ENCODE measurements at places on chromosomes 6 and 20.
A peak's percentile ranks its signal among the peaks of the same experiment; 100 is the strongest.

GRCh38 chr6:111674413-111674812 is 68.7 kb upstream of the TRAF3IP2 start:
- H3K36me3 ChIP-seq: peaks cover 73% of the 10 kb centered on the region
- peaks cover 6% of the 10 kb centered on the region for H3K4me1 ChIP-seq
- no peaks in the 10 kb centered on the region for H3K27me3 ChIP-seq
- no peak overlapping the region for H3K4me3 ChIP-seq

GRCh38 chr6:13252790-13253189 is 75.5 kb downstream of the TBC1D7 start:
- no peak for DNase-seq
- H3K27me3 ChIP-seq: no peaks in the 10 kb centered on the region
- no peaks in the 10 kb centered on the region for H3K36me3 ChIP-seq
- no peak overlapping the region for H3K4me3 ChIP-seq
- no peaks in the 10 kb centered on the region for H3K4me1 ChIP-seq

DNA sequence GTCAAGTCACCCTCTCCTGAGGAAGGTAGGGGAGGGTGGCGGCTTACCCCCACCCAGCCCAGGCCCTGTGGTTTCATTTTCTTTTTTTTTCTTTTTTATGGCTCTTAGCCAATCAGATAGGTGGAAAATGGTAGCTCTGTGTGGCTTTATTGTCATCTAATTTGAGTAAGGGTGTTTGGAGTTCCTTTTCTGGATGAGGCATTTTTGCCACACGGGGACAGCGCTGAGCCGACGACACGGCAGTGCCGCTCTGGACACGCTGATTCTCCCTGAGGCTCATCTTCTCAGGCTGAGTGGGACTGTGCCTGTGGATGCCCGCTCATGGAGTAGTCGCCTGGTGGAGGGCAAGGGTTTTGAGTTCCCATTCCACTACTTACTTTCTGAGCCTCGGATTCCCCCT is 37.6 kb upstream of the ANGPT4 start:
- no peak overlapping the region for H3K4me3 ChIP-seq
- H3K36me3 ChIP-seq: no peaks in the 10 kb centered on the region
- H3K27me3 ChIP-seq: peaks cover 6% of the 10 kb centered on the region
- no peak for DNase-seq
- H3K4me1 ChIP-seq: no peaks in the 10 kb centered on the region

DNA sequence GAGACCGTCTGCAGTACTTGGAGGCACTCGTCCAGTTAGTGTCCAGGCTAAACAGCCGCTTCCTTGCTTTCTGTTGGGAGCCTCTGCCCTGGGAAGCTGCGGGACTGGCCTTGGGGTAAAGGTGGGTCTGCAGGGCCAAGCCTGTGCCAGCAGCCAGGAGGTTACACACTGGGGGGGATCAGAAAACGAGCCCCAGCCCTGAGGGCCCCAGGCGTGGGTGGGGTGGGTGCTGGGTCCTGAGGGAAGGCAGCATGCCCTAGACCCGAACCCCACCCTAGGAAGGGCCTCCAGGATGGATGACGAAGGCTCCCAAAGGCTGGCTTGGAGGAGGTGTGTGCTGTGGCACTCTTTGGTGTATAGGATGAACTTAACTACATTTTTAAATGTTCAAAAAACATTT is 335.2 kb downstream of the ZFAND3 start:
- H3K4me1 ChIP-seq: no peaks in the 10 kb centered on the region
- no peaks in the 10 kb centered on the region for H3K27me3 ChIP-seq
- DNase-seq: no peak
- H3K27ac ChIP-seq: no peak overlapping the region

GRCh38 chr20:32536851-32537656 is 48.1 kb downstream of the NOL4L start:
- DNase-seq: peak; percentile 58
- H3K4me1 ChIP-seq: peaks cover 87% of the 10 kb centered on the region
- peak overlapping the region; percentile 57 for H3K4me3 ChIP-seq
- H3K27ac ChIP-seq: peak overlapping the region; percentile 95
- H3K27me3 ChIP-seq: no peaks in the 10 kb centered on the region
- no peaks in the 10 kb centered on the region for H3K36me3 ChIP-seq

DNA sequence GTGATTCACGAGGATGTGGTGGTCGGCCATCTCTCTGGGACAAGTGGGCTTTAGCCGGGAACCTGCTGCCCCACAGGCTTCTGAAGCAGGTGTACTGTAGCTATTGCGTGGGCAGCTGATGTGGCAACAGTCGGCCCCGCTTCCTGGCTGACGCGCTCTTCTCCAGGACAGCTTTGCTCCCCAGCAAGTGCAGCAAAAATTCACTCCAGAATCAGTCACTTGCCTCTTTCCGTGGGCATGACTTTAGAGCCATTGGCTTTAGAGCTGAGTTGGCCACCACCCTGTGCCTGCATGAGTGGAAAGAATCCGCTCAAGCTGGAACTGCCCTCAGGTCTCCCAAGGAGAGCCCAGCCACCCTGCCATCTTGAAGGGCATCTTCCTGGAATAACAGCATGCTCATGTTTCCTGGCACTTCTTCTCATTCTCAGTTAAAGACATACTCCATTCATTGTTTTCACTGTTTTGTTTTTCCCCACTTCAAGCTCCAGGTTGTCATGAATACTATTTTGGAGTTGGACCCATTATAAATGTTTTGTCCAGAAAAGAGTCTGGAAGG is 178.3 kb downstream of the ZDHHC14 start:
- no peaks in the 10 kb centered on the region for H3K27me3 ChIP-seq
- H3K27ac ChIP-seq: no peak overlapping the region
- H3K4me1 ChIP-seq: no peaks in the 10 kb centered on the region
- H3K4me3 ChIP-seq: no peak overlapping the region
- no peak for DNase-seq
- no peaks in the 10 kb centered on the region for H3K36me3 ChIP-seq

- H3K27ac ChIP-seq: no peak overlapping the region
- DNase-seq: no peak
- no peaks in the 10 kb centered on the region for H3K27me3 ChIP-seq
Measured at GRCh38 chr6:164897523-164898235, 411.7 kb downstream of the C6orf118 start.

DNA sequence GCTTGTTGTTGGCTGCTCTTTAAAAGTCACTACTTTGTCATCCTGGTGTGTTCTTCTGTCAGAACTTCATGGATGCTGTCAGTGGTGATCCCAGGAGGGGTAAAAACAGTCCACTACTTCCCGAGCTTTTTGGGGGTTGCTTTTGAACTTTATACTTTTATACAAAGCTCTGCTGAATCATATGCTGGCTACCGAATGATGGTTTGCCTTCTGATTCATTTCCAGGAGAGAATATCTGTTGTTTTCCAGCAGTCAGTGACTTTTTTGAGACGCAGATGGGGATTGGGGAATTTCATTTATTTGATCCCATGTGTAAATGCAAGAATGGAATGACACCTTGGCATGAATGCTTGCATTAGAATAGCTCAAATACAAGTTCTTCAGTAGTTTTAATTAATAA is 32.7 kb upstream of the COL10A1 start:
- no peaks in the 10 kb centered on the region for H3K27me3 ChIP-seq
- DNase-seq: no peak
- H3K27ac ChIP-seq: no peak overlapping the region
- no peaks in the 10 kb centered on the region for H3K4me1 ChIP-seq
- no peaks in the 10 kb centered on the region for H3K36me3 ChIP-seq
- no peak overlapping the region for H3K4me3 ChIP-seq

- DNase-seq: no peak
- no peaks in the 10 kb centered on the region for H3K36me3 ChIP-seq
- H3K4me1 ChIP-seq: peaks cover 13% of the 10 kb centered on the region
- H3K27ac ChIP-seq: no peak overlapping the region
Measured at GRCh38 chr6:134289204-134289575, 28.7 kb downstream of the SGK1 start.

- no peak for DNase-seq
- H3K27ac ChIP-seq: no peak overlapping the region
- H3K4me1 ChIP-seq: no peaks in the 10 kb centered on the region
Measured at GRCh38 chr6:125871365-125871764, 80.6 kb downstream of the NCOA7 start.

DNA sequence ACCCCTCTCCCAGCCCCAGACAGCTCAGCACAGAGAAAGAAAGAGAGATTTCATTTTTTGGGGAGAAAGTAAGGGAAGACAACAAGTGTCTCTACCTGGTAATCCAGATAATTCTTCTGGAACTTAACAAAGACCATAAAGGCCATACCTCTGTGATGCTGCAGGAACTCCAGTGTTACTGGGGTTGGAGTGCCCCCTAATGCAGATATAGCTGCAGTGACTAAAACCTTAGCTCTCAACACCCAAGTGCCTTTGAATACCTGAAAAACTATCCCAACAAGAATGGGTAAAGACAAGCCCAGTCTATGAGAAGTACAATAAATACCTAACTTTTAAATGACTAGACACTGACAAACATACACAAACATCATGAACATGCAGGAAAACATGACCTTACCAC is 365.3 kb upstream of the PTCHD4 start:
- H3K4me3 ChIP-seq: no peak overlapping the region
- H3K27ac ChIP-seq: no peak overlapping the region
- no peaks in the 10 kb centered on the region for H3K36me3 ChIP-seq
- no peaks in the 10 kb centered on the region for H3K27me3 ChIP-seq
- no peak for DNase-seq
- no peaks in the 10 kb centered on the region for H3K4me1 ChIP-seq

GRCh38 chr6:115613488-115613887 is 447.2 kb downstream of the FRK start:
- no peak for DNase-seq
- no peaks in the 10 kb centered on the region for H3K4me1 ChIP-seq
- H3K27ac ChIP-seq: no peak overlapping the region
- H3K27me3 ChIP-seq: no peaks in the 10 kb centered on the region
- H3K4me3 ChIP-seq: no peak overlapping the region
- no peaks in the 10 kb centered on the region for H3K36me3 ChIP-seq

GRCh38 chr20:61960836-61961235 is 104.8 kb downstream of the TAF4 start:
- no peaks in the 10 kb centered on the region for H3K27me3 ChIP-seq
- H3K4me3 ChIP-seq: no peak overlapping the region
- no peak for DNase-seq
- no peaks in the 10 kb centered on the region for H3K4me1 ChIP-seq
- H3K27ac ChIP-seq: no peak overlapping the region

DNA sequence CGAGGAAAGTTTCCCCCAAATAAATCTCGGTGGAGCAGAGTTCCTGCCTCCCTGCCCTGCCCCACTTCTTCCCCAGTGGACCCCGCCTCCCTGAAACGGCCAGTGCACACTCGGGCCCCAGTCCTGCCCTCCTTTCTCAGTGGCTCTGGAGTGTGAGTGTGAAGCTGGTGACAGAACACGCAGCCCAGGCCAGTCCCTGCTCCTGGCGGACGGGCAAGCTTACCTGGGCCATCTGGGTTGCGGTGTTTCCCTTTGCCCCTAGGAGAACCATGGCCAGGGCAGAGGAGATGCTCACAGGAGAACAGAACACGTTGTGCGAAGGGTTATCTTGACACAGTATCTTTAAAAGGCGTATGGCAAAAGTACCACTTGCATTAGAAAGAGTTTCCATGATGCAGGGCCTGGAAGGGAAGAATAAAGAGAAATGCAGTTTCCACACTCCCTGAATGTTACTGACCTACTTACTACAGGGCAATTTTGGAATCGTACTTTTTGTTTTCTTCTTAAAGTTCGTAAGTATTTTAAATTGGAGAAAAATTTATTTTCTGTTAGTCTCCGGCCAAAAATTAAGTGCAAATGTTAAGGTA is 2.8 kb downstream of the SERPINB9 start:
- peak overlapping the region; percentile 75 for H3K27ac ChIP-seq
- peak overlapping the region; percentile 68 for H3K4me3 ChIP-seq
- H3K36me3 ChIP-seq: peaks cover 37% of the 10 kb centered on the region
- H3K4me1 ChIP-seq: peaks cover 28% of the 10 kb centered on the region
- H3K27me3 ChIP-seq: no peaks in the 10 kb centered on the region
- DNase-seq: no peak

DNA sequence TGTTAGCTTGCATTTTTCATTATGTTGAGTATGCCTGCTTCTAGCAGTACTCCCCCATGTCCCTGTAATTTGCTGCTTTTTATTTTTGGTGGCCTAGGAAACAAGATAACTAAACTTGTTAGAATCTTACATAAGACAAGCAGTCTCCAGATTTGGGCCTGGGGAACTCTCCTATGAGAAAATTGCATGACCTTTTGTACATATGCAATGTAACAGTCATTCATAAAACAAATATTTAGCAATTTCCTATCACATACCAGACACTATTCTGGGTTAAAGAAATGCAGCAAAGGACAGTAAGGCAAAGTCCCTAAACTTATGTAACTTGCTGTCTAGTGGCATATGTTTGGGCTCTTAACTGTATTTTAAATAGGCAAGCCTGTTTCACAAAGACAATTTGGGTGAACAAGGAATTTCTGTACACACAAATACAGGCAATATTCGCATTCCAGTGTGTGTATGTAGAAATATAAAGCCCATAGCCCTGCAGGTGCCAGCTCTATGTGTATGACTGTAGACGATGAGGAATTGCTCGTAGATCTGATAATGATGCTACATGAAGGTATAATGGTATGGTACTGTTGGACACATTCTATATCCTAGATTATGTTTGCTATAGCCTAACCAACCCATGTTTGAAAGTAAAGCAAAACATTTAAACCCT is 305.2 kb upstream of the CITED2 start:
- H3K36me3 ChIP-seq: no peaks in the 10 kb centered on the region
- H3K4me3 ChIP-seq: no peak overlapping the region
- DNase-seq: no peak
- H3K27me3 ChIP-seq: no peaks in the 10 kb centered on the region

- H3K4me1 ChIP-seq: peaks cover 19% of the 10 kb centered on the region
- peaks cover 27% of the 10 kb centered on the region for H3K27me3 ChIP-seq
Measured at GRCh38 chr6:127119102-127120022, 891 bp downstream of the RSPO3 start.

GRCh38 chr6:40176152-40176551 is 241.9 kb upstream of the MOCS1 start:
- H3K36me3 ChIP-seq: no peaks in the 10 kb centered on the region
- no peak overlapping the region for H3K4me3 ChIP-seq
- H3K27me3 ChIP-seq: no peaks in the 10 kb centered on the region
- DNase-seq: no peak

GRCh38 chr20:40562031-40562430 is 127.0 kb downstream of the MAFB start:
- no peak for DNase-seq
- H3K4me3 ChIP-seq: no peak overlapping the region
- no peaks in the 10 kb centered on the region for H3K27me3 ChIP-seq
- no peaks in the 10 kb centered on the region for H3K4me1 ChIP-seq
- no peaks in the 10 kb centered on the region for H3K36me3 ChIP-seq

- H3K4me1 ChIP-seq: no peaks in the 10 kb centered on the region
- H3K27me3 ChIP-seq: no peaks in the 10 kb centered on the region
- H3K4me3 ChIP-seq: no peak overlapping the region
- DNase-seq: no peak
- no peaks in the 10 kb centered on the region for H3K36me3 ChIP-seq
- no peak overlapping the region for H3K27ac ChIP-seq
Measured at GRCh38 chr6:5752391-5752680, 254.4 kb downstream of the NRN1 start.
